ENCODE measurements at places on chromosomes 7 and 10.

GRCh38 chr10:18738835-18739234, 79.6 kb downstream of the ARL5B start:
- no peak for DNase-seq

- DNase-seq, result no peak
These were observed 684 bp upstream of the ATXN7L1 start for GRCh38 chr7:105876964-105877601.

DNA sequence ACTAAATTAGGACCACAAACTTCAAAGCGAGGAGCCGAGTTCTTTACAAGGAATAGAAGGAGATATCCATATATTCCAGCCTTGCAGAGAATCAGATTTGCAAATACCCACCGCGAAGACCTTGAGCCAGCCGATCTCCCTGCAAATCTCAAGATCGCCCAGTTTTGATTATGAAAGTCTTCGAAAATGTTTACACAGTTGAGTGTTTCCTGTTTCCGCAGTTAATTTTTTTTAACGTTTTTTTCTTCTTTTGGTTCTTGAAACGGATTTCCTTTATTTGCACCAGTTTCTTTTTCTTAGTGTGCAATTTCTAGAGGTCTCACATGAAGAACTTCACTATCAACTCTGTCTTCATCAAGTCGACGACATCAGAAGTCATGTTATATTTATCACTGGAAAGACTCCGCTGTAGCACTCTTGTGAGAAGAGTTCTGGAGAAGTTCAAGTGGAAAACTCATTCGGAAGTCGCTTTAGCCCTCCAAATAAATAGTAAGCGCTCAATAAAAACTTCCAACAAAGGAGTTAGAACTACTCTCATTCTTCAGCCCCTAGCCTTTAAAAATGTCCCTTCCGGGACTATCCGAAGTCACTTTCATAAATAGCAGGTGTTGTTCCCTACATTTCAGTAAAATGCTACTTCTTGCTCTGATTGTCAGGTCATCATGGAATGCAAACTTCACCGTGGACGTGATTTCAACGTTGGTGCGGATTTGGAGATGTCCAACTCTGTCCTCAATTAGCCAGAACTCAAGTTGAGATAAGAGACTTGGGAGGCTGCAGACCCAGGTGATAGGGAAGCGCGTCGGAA, 11.9 kb upstream of the SPAG6 start:
- DNase-seq, result no peak

DNA sequence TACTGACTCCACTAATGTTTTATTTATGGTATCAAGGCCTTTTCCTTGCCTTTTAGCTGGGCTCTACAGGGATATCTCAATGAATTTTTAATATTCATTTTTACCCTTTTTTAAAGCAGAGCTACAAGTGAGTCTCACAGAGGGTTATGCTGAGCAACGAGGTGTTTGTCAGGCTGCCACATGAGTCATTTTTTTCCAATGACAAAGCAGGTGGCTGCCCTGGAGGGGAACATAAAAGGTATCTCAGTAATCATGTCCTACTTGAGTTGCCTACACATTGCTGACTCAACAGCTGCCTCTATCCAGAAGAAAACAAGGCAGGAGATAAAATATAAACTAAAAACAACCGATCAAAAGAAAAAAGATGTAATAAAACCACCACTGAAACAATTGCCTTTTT, 1004.9 kb upstream of the POT1 start:
- DNase-seq, result no peak

- DNase-seq, result no peak
These were observed 250.0 kb upstream of the KLF6 start for GRCh38 chr10:4034907-4035598.

DNA sequence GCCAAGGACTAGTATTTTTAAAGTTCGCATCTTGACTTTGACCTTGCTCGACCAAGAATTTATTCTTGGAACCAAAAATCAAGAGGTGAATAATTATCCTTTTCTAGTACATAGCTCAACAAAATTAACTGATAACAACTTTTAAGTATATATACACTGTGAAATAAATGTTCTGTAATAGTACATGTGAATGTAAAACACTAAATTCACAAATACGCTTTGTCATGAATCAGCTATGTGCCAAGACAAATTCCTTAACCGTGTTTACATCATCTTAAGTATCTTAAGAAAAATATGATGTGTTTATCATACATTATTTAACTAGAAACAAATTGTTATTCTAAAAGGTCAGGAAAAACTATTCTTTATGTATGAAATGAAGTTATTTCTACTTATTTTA, 83.3 kb downstream of the CUL2 start:
- DNase-seq, result no peak

DNA sequence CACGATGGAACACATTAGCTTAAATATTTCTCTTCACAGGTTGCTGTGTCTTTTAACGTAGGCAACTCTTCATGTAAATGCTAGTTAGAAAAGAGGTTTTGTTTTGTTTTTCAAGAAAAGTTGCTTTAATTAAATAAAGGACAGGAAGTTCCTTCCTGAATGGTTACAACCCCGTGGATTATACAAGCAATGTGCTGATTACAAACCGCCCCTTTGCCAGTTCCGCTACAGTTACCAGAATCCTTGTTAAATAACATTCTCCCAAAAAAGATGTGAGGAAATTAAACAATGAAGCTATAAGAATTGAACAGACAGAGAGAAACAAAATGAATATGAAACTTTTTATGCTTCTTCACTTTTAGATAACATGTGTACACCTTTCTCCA, 75.1 kb downstream of the LYZL2 start:
- no peak for DNase-seq

GRCh38 chr10:71725998-71726579, 6.5 kb upstream of the C10orf105 start:
- DNase-seq, result peak; percentile 57

- DNase-seq, result no peak
These were observed 10.4 kb upstream of the FGFR2 start for GRCh38 chr10:121608469-121609190.

GRCh38 chr7:151426441-151426903, 13.5 kb downstream of the CRYGN start:
- DNase-seq, result no peak

- DNase-seq, result no peak
These were observed 380.7 kb upstream of the SHH start for GRCh38 chr7:156192921-156193320.

DNA sequence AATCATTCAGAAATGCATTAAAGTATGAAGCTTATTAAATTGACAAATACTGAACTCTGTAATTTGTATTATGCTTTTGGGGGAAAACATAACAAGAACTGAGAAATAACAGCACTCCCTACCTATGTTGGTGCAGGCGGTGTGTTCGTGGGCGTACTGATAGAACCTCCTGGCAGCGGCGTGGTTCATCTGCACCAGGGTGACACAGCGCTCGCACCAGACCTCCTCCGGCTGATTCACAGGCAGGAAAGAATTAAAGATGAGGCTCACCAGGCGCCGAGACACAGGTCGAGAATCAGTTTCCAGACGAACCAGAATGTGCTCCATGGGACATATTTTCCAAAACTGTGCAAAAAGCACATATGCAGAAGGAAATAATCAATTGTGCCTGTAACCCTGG, 40.2 kb downstream of the NCAPG2 start:
- DNase-seq, result no peak
